ENCODE measurements at places on chromosomes 16 and 17.

GRCh38 chr16:79409978-79410377 lies 190.6 kb downstream of the MAF start:
- ATAC-seq = no peak

GRCh38 chr16:24516900-24517669 lies 22.3 kb upstream of the RBBP6 start:
- ATAC-seq = peak; percentile 97

- ATAC-seq = no peak
Measured at GRCh38 chr16:49603956-49604355, 230.4 kb downstream of the C16orf78 start.

DNA sequence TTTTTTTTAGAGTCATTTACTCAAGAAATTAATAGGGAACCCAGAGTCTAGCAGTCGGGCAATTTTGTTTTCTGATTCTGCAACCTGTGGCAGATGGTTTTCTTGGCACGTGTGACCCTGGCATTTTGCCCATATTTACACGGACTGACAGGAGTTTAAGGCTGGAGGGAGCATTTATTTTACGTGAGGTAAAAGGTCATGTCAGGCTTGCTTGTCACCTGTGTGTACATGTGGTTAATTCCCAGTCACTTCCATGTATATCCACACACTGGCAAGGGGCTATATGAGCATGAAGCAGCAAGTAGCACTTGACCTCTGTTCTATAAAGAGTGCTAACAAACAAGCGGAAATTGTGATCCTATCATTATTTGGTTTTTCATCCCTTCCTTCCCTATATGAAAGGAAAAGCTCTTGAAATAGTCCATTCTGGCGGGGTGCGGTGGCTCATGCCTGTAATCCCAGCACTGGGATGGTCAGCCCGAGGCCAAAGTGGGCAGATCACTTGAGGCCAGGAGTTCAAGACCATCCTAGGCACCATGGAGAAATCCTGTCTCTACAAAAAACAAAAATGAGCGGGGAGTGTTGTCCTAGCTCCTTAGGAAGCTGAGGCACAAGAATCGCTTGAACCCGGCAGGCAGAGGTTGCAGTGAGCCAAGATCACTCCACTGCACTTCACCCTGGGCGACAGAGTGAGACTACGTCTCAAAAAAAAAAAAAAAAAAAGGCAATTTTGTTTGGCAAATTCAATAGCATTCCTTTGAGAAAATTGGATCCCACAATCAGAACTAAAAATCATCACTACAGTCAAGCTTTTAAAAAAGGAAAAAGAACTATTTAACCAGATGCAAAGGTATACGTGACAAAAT lies 2.1 kb downstream of the SPAG9 start:
- no peak for ATAC-seq

- ATAC-seq = peak; percentile 94
Measured at GRCh38 chr17:81371910-81372760, 23.1 kb upstream of the BAHCC1 start.

- peak; percentile 69 for ATAC-seq
Measured at GRCh38 chr17:48026502-48027321, 10.9 kb downstream of the COPZ2 start.

GRCh38 chr16:30991052-30991451 lies 6.0 kb downstream of the HSD3B7 start:
- no peak for ATAC-seq

- no peak for ATAC-seq
Measured at GRCh38 chr17:64007838-64008282, 9.7 kb downstream of the PRR29 start.
